Pancreas (tissue), 10 donors: ENCODE measurements at places on chromosomes 3 and 15. TPM values are rescaled to one million over a fixed set of nuclear protein-coding genes. Genes with fewer than 3 reads are reported as not detected.

Gene LMCD1
- 17.7 TPM for total RNA-seq

Gene CMTM8
- total RNA-seq: 17.9 TPM

- DNase-seq: no peak
- H3K36me3 ChIP-seq: no peaks in the 10 kb centered on the region
- H3K27me3 ChIP-seq: no peaks in the 10 kb centered on the region
- no peaks in the 10 kb centered on the region for H3K4me1 ChIP-seq
Observed at GRCh38 chr15:80820092-80820491, 40.9 kb downstream of the CEMIP start.

- H3K36me3 ChIP-seq: no peaks in the 10 kb centered on the region
- no peak overlapping the region for H3K27ac ChIP-seq
- H3K27me3 ChIP-seq: no peaks in the 10 kb centered on the region
- no peak for DNase-seq
- H3K4me3 ChIP-seq: no peak overlapping the region
Observed at GRCh38 chr3:16048435-16049318, 125.8 kb upstream of the GALNT15 start.

DNA sequence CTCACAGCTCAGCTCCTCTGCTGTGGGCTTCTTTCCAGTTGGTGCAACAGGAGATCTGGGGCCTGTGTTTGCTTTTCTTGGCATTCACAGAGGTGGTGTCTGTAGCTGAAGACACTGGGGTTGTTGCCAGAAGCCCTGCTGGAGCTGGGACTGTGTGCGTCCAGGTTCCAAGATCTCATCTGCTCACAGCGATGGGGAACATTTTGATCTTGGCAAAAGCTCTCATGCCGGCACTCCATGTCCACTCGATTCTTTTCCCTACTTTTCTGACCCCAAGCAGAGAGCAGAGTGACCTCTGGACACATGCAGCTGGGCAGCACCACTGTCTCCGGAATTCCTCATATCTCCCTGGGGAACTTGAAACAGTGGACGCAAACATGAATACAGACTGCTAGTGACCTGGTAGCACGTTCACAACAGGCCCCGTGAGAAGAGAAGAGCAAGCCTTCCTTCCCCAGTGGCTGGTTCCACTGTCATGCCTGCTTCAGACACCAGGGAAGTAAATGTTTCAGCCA lies 36.1 kb upstream of the MECOM start:
- H3K27ac ChIP-seq: no peak overlapping the region
- no peak for DNase-seq
- H3K27me3 ChIP-seq: no peaks in the 10 kb centered on the region

DNA sequence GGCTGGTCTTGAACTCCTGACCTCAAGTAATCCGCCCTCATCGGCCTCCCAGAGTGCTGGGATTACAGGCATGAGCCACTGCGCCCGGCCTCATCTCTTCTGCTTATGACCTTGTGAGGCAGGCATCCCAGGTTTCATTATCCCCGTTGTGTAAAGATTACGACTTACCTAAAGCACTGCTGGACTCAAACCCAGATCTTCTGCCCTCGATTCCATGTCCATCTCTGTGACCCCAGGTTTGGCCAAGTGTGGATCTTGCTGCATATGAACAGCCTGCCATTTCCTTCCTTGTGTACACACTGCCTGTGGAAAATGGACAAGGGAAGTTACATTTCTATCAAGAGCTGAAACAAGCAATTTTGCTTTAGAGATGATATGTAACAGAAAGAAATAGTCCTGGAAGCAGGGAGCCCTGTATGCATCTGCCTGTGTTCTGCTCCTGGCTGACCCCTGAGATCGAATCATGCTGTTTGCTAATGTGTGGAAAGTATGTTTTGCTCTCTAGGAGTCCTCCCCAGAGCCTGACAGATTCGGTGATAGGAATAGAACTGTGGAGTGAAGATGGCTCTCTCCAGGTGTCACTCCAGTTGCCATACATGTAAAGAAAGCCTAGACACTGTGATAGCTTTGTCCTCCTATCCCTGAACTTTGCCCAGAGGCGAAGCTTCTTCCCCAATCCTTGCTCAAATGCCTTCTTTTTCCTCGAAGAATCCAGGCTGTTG lies 11.8 kb upstream of the LIPC start:
- H3K4me3 ChIP-seq: no peak overlapping the region
- DNase-seq: no peak
- H3K36me3 ChIP-seq: no peaks in the 10 kb centered on the region
- no peak overlapping the region for H3K27ac ChIP-seq
